ENCODE measurements at places on chromosomes 4 and X. TPM values are rescaled to one million over a fixed set of nuclear protein-coding genes. Genes with fewer than 3 reads are reported as not detected.

PASD1 gene
- 10.5 TPM for total RNA-seq

PRKX gene
- total RNA-seq, result 28.6 TPM

EXOC1 gene
- 26.2 TPM for total RNA-seq

SPINK2 gene
- not detected for total RNA-seq

Measured in K562 (cell line).